Erythroblast (primary cell): ENCODE measurements at places on chromosomes 12 and 14.

DNA sequence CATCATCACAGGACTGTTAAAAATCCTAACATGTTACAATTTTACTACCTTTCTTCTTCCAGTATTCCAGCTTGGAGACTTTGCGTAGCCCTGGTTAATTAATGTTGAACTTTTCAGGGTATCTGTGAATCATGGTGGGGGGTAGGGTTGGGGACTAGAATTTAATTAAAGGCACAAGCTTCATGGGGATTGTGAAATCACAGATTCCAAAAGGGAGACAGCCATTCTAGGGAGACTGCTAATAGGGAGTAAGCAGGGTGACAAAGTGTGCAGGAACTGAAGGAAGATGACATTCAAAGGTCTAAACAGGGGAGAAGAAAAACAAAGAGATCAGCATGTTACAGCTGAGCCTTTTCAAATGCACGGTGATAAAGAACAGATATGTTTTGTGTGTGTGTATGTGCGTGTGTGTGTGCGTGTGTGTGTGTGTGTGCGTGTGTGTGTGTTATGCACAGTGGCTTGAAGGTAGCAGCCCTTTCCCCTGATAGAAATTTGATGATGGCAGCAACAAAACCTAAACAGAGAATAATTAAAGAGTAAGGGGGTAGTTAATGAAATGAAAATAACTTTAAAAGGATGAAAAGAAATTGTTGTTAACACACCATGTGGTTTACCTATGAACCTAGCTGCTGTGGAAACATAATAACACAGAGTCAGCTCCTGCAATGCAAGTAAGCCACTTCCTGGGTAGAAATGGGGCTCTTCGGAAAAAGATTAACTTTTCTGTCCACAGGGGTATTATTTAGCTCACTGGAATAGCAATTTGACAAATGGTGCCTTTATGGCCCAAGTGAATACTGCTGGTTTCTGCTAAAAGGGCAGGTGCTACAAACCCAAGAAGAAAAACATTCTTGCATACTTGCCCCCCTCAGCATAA lies 581.7 kb downstream of the DIO2 start:
- no peak for DNase-seq

DNA sequence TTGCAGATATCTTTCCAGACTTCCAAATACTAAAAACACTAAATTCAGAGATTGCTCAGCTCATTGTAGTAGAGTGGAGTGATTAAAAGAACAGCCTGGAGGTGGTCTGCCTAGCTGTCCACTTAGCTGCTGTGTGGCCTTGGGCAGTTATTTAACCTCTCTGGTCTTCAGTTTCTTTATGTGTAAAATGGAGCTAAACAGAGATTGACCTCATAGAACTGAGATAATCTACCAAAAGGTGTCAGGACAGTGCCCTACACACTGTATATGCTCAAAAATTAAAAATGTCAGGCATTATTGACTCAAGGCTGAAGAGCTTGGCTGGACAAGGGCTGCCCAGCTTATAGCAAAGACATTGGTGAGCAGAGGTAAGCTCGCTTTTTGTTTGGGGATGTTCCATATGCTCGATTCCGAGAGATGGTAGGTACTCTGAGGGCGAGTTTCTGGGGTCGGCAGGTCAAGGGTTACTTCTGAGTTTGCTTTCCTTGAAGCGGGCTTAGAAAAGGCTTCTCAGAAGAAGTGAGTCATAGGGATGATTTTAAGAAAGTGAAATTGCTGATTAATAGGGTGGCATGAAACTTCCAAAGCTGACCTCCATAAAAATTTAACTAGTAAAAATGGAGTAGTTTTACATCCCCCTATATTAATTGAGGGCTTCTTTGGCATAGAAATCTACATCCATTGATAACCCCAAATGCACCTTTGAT lies 107.5 kb downstream of the GPATCH2L start:
- DNase-seq: peak; percentile 23

GRCh38 chr12:123807670-123808069 lies 45.6 kb downstream of the DNAH10 start:
- no peak for DNase-seq

DNA sequence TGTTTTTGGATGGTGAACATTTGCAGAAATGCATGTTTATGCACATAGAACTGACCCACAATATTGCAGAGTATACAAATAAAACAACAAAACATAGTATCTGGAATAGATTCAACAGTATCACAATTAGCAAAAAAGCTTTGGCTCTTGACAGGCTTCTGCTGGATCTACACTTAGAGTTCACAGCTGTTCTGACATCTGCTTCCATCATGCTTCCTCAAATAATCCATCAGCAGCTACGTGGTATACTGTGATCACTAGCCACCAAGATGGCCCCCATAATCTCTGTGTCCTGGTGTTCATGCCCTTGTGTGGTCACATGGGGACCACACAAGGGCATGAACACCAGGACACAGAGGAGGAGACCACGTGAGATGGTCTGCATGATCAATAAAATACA lies 166.6 kb upstream of the CCDC198 start:
- DNase-seq: no peak

GRCh38 chr14:50109342-50109741 lies 7.0 kb downstream of the VCPKMT start:
- no peak for DNase-seq

DNA sequence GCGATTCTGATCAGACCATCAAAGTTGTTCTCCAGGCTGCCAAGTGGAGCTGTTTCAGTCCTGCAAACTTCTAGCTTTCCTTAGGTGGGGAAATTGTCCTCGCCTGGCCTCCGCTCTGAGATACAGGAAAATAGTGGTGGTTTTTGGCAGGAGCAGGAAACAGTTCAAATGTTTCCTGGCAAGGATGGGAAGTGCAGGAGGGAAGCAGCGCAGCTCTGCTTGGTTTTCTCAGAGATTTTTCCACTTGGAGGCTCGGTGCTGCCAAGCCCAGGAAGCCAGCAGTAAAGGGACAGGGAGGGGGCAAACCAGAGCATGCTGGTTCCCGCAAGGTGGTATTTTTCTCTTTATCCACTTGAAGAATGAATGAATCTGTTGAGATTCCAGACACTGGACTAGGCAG lies 17.0 kb downstream of the TMEM63C start:
- DNase-seq: no peak

- DNase-seq: no peak
These were observed 137.4 kb upstream of the C14orf180 start for GRCh38 chr14:104442107-104442551.

- DNase-seq: no peak
These were observed 587.7 kb downstream of the RPL10L start for GRCh38 chr14:46063872-46064271.

- DNase-seq: no peak
These were observed 31.9 kb downstream of the ETNK1 start for GRCh38 chr12:22656831-22657230.

GRCh38 chr12:47280543-47281300 lies 201.0 kb upstream of the AMIGO2 start:
- peak; percentile 74 for DNase-seq

DNA sequence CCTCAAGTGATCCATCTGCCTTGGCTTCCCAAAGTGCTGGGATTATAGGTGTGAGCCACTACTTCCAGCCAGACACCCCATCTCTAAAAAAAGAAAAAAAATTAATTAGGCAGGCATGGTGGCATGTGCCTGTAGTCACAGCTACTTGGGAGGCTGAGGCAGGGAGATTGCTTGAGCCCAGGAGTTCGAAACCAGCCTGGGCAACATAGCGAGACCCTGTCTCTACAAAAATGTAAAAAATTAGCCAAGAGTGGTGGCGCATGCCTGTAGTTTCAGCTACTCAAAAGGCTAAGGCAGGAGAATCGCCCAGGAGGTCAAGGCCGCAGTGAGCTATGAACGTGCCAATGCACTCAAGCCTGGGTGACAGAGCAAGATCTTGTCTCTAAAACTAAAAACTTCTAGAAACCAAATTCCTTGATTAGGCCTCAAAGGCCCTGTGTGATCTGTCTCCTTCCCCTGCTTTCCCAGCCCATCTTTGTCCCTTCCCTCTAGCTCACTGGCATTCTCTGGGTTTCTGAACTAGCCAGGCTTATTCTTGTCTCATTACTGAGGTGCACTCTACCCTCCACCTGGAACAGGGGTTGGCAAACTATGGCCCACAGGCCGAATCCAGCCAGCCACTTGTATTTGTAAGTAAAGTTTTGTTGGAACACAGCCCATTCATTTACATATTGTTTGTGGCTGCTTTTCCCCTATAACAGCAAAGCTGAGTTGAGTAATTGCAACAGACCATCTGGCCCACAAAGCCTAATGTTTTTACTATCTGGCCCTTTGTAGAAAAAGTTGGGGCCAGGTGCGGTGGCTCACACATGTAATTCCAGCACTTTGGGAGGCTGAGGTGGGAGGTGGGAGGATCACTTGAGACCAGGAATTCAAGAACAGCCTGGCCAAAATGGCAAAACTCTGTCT lies 17.2 kb upstream of the TPCN1 start:
- DNase-seq: no peak

GRCh38 chr14:86774916-86775315 lies 1218.1 kb downstream of the GALC start:
- no peak for DNase-seq

DNA sequence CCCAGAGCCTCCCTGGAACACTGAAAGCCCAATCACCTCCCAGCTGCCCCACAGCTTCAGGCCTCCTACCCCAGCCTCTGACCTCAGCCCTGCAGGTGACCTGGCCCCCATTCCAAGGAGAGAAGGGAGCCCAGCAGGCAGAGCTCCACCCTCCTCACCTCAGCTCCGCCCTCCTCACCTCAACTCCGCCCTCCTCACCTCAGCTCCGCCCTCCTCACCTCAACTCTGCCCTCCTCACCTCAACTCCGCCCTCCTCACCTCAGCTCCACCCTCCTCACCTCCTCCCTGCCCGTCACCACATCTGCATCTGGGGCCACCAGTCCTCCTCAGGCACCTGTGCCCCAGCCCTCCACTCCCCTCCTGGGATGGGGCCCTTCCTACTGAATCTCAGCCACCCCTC lies 112.2 kb upstream of the SFSWAP start:
- no peak for DNase-seq

DNA sequence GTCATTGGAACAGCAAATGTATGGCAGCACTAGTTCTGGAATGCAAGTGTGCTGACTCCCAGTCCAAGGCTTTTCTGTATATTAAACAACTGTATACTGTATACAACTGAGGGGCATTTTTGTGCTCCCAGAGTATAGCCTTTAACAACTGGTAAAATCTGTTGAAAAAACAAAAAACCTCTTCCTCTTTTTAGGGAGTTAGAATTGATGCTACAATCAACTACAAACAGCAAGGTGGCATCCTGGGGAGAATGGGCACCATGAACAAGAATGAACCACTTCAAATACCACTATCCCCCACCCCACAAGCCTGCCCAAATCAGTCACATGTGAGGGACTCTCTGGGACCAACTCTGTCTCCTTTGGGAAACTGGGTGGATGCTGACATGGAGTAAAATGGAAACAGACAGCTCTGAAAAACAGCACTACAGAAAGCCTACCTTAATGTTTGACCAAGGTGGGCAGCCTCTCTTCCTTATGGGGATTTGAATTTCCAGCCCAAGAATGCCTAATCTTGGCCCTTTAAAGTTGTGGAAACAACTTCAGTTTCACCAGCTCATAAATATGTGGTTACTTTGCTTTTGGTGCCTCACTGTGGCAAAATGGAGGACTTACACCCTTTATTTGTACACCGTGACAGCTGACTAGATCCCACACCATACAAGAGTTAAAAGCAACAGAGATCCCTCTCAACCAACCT lies 7.5 kb downstream of the VTI1B start:
- peak; percentile 80 for DNase-seq

DNA sequence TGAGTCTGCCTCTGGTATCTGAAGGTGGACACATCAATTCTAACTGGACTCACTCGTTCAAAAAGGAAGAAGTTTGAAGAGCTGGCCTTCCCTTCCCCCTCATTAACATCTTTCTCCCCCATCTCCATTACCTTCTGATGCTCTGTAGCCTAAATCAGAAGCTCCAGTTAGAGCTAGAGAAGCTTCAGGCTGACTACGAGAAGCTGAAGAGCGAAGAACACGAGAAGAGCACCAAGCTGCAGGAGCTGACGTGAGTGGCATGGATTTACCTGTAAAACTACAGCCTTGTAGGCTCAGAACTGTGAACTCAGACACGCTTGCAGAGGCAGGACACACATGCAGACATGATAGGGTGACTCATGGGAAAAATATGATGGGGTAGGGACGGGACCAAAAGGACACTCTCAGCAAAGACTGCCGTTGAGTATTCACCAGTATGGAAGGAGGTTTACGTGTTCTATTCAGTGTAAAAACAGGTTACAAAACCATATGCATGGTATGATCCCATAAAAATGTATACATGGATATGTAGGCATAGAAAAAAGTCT lies 14.3 kb upstream of the PIP4K2C start:
- DNase-seq: no peak
